ENCODE measurements at places on chromosomes 1 and 21.

- DNase-seq: peak; percentile 70
Measured at GRCh38 chr1:185317034-185317885, at the start of gene IVNS1ABP. Gene IVNS1ABP, minus strand, starts transcription at chr1:185317243. Its CDS starts 7,750 bp downstream, at chr1:185309493.

- no peak for DNase-seq
Measured at GRCh38 chr1:204875255-204875654, 4.6 kb downstream of the NFASC start.

DNA sequence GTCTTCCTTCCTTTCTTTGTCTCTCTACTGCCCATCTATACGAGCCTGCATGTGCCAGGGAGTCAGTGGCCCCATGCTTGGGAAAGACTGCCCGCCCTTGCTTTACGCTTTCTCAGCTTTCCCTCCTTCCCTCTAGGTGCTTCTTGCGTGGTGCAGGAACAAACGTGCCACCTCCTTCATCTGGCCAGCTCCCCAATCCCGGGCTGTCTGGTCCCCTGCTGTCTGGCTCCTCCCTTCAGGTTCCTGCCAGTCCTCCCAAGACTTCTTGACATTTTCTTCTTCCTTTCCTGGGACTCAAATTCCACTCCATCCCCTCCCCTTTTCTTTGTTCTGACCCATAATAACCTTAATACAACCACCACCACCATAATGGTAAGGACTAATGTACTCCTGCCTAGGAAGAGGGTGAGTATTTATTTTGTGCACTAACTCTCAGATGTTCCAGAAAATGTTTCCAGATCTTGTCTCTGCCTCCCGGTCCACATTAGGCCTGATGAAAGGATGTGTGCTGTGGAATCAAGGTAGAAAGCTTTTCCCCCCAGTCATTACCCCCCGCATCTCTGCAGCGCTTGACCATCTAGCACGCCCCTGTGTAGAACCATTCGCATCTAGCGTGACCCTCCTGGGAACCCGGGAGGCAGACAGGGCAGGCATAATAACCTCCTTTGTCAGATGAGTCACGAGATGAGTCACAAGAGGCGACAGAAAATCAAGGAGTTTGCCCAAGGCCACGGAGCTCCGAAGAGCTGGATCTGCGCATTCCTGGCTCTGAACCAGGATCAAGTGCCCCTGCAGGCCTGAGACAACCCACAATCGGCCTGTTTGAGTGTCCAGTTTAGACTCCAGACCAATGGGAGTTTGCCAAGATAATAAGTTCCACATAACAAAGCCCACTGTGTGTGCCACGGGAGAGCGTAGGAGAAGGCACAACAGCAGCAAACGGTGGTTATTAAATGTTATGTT lies 60.1 kb upstream of the NEK2 start:
- DNase-seq: peak; percentile 63

DNA sequence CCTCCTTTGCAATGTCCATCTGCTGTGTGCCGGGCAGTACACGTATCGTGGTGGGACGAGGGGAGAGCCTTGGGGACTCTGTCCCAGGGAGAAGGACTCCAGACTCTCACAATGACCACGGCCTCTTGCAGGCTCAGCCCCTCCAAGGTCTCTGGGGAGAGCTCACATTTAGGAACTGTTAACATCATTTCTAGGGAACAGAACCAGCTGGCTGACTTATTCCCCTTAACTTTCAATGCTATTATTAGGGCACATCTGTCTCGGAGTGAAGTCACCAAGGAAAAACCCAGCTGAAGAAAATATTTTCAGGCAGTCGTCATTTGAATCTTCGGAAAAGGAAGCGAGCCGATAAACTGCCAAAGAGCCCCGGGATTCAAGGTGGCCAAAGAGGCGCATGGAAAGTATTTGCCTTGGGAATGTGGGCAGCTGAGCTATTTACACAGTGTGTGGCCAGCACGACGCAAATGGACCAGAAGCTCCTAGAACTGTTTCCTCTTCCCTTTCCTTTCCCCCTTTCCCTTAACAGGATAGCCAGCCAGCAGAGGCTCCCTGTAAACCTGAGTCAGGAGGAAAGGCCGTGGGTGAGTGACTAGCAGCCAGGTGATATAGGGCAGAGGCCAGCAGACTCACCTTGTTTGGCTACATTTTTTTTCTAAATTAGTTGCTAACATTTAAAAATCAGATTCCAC lies 74.5 kb downstream of the ITPKB start:
- DNase-seq: no peak

DNA sequence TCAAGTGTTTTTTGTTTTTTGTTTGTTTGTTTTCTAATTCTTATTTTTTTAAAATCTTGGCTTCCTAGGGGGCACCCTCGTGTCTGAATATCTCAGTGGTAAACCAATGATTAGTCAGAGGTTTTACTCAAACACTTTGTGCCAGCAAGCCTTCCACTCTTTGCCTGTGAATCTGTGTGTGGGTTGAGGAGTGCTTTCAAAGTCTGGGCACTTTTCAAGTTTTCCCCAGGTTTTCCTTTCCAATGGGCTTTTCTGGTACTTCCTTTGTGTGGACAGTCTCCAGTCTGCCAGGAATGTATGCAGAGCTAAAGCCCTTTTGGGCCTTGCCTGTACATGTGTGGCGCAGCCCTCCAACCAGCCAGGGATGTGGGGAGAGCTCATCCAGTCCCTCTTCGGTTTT lies 9.7 kb upstream of the PPIE start:
- no peak for DNase-seq

- no peak for DNase-seq
Measured at GRCh38 chr1:11434501-11434900, 44.5 kb upstream of the DISP3 start.

GRCh38 chr1:227486559-227486958 lies 76.8 kb upstream of the ZNF678 start:
- DNase-seq: no peak

DNA sequence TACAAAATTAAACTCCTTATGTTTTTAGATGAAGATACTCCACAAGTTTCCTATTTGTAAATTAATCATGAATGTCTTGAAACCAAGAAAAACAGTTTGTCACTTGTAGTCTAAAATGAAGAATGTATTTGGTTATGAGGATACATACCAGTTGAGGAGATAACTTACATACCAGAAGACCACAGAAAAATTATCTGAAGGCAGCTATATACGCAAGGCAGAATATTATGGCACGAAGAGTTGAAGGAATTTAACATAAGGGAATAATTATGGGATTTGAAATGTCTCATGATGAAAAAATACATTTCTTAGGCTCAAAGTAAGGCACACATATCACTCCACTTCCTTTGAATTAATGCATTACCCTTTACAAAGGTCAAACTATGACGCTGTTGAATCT lies 73.3 kb downstream of the IFI44 start:
- DNase-seq: peak; percentile 43

GRCh38 chr21:25107708-25108107 lies 499.6 kb downstream of the MRPL39 start:
- DNase-seq: peak; percentile 31

- no peak for DNase-seq
Measured at GRCh38 chr1:57633056-57633455, 209.2 kb upstream of the DAB1 start.

DNA sequence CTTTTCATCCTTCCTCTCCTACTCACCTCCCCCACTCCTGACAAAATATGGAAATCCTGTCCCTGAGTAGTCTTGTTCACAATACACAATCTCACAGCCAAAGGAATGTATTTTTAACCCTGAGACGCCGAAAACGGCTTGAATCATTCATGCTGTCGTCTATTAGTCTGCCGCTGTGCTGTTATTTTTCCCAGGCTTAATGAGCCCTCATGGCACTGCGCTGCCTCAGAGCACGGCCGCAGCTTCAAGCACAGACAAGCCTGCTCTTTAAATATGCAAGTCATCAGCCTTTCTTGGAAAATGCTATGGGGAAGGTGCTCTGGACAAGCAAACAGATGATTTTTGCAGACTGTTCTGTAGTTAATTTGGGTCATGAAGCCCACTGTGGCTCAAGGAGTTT lies 302.7 kb downstream of the DISC1 start:
- DNase-seq: no peak

- DNase-seq: no peak
Measured at GRCh38 chr1:24732186-24732885, 12.9 kb upstream of the CLIC4 start.

DNA sequence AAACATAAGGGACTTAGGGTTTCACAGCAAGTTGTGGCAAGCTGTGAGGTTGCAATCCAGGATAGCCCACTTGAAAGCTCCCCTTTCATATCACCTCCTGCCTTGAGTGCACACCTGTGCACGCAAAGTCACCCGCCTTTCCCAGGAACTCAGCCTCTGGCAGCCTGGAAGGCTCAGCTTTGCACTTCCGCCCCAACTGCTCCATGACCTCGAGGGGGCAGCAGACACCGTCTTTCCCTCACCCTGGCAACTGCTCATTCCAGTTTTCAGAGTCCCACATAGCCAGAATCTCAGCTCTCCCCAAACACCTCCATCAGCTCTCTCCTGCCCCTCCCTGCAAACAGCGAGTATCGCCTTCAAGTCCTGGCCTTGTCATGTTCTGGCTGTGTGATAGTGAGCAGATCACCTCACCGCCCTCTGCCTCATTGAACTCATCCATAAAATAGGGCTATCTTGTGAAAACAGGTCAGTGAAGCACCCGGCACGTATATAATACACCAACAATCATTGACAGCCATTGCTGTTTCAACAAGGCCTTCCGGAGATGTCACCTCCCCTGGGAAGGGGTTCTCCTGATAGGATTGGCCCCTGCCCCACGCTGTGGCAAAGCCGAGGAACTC lies 32.2 kb upstream of the EPB41 start:
- peak; percentile 89 for DNase-seq

- DNase-seq: no peak
Measured at GRCh38 chr1:238474263-238474662, 583.5 kb upstream of the ZP4 start.

DNA sequence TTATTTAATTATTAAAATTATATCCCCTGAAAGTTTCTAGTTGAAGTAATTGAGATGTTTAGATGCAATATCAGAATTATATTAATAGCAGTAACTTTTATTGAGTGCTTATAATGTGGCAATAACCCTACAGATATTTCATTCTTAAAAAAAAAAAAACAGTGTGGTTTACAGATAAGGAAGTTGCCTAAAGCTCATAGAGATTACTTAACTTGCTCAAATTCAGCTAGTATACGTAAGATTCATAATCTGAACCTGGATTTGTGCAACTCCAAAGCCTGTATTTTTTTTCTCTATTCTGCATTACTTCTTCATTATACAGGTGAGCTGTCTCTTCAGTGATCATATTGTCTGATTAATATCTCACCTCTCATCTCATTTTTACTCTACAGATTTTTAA lies 156.0 kb upstream of the PTBP2 start:
- DNase-seq: no peak

- peak; percentile 87 for DNase-seq
Measured at GRCh38 chr1:55827350-55827749, 612.2 kb upstream of the USP24 start.

GRCh38 chr1:12654657-12655056 lies 10.8 kb downstream of the AADACL4 start:
- DNase-seq: no peak

- no peak for DNase-seq
Measured at GRCh38 chr1:98651116-98651632, 10.3 kb upstream of the SNX7 start.

DNA sequence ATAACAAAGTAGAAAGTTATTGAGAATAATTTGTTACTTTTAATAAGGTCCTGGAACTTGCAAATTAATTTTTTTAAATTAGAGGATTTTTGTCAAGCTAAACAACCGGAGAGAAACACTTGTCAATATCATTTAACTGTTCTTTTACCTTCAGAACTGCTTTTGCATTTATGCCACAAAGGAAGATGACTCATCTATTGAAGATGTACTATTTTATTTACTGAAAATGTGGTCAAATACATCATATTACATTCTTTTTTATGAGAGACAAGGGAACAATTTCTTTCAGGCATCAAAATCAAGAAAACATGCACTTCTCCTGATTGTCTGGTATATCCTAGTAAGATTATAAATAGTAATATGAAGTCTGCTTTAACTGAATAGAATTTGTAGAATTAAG lies 558.2 kb upstream of the PRMT6 start:
- DNase-seq: no peak

DNA sequence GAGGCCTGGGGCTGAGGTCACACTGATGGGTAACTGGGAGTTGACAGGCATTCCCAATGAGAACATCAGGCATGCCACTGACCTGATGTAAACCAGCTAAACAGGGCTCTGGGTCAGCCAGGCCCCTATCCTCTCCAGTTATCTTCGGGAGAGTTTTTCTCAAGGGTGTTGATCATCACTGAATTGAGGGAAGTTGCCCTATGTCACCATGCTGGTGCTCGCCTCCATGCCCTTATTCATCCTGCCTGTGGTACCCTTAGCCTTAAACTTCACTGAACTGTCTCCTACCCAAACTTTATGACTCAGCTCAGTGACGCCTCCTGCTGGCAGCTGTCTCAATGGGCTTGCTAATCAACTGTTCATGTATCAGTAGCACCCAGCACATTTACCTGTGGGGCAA lies 80.7 kb upstream of the TNR start:
- DNase-seq: no peak

- DNase-seq: no peak
Measured at GRCh38 chr1:241817956-241818612, 29.9 kb upstream of the EXO1 start.

- DNase-seq: no peak
Measured at GRCh38 chr21:43600642-43601402, 58.5 kb downstream of the HSF2BP start.

DNA sequence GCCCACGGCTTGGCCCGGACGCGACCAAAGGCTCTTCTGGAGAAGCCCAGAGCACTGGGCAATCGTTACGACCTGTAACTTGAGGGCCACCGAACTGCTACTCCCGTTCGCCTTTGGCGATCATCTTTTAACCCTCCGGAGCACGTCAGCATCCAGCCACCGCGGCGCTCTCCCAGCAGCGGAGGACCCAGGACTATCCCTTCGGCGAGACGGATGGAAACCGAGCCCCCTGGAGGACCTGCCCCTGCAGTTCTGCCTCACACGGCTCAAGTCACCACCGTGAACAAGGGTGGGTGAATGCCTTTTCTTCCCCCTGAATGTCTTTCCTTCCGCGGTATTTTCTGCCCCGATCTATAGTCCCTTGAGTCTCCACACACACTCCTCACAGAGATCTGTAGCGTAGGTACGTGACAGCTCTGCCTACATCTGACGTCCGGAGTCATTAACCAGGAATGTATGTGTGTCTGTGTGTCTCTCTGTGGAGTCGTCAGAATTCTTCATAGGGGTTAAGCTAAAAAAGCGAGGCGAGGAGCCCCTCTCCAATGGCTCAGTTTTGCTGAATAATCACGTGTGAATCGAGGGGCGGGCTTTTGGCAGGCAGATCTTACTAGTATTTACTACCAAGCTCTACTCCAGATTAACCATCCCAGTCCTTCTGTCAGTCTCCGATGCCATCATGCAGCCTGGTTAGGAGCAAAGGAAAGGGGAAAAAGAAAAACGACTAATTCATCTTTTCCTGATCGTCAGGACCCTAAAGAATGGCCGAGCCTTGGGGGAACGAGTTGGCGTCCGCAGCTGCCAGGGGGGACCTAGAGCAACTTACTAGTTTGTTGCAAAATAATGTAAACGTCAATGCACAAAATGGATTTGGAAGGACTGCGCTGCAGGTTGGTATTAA lies at the start of gene CDKN2C:
Gene CDKN2C, plus strand, starts transcription at position 635 of the 898 bp plus-strand sequence. Its CDS starts 124 bp downstream, at position 759.
- no peak for DNase-seq

- no peak for DNase-seq
Measured at GRCh38 chr1:177229781-177230180, 59.0 kb downstream of the BRINP2 start.
